Stimulated activated CD4-positive, alpha-beta T cell treated with anti-CD3 and anti-CD28 coated beads, Interleukin-4, amount 100 ng/mL, for 4 hours (primary cell): ENCODE measurements at places on chromosomes 7 and 10.

DNA sequence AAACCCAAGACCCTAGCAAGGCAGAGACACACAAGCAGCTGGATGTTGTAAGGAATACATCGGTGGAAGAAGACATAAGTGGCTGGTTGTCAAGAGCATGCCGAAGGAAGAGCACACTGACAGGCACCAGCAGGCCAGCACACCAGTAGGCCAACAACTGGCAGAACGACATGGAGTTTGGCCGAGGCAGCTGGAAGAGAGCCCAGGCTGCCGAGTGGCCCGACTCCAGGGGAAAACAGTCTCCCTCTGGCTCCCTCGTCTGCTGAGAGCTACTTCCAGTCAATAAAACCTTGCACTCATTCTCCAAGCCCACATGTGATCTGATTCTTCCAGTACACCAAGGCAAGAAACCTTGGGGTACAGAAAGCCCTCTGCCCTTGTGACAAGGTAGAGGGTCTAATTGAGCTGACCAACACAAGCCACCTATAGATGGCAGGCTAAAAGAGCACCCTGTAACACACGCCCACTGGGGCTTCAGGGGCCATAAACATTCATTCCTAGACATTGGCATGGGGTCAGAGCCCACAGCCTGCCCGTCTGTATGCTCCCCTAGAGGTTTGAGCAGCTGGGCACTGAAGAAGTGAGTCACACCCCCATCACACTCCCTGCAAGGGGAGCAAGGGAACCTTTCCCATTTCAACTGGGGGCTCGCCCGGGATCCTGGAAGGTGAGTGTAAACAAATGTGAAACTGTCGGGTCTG lies 14.7 kb upstream of the TNS3 start:
- no peak for DNase-seq

DNA sequence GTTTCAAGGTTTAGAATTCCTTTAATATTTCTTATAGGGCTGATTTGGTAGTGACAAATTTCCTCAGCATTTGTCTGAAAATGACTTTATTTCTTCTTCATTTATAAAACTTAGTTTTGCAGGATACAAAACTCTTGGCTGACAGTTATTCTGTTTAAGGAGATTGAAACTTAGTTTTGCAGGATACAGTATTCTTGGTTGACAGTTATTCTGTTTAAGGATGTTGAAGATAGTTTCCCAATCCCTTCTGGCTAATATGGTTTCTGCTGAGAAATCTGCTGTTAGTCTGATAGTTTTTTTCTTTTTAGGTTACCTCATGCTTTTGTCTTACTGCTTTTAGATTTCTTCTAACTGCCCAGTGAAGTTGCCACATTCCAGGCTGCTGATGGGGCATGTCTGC lies 186.8 kb downstream of the ITGB1 start:
- no peak for DNase-seq

GRCh38 chr10:84603971-84604370 lies 275.6 kb downstream of the CCSER2 start:
- DNase-seq = no peak

DNA sequence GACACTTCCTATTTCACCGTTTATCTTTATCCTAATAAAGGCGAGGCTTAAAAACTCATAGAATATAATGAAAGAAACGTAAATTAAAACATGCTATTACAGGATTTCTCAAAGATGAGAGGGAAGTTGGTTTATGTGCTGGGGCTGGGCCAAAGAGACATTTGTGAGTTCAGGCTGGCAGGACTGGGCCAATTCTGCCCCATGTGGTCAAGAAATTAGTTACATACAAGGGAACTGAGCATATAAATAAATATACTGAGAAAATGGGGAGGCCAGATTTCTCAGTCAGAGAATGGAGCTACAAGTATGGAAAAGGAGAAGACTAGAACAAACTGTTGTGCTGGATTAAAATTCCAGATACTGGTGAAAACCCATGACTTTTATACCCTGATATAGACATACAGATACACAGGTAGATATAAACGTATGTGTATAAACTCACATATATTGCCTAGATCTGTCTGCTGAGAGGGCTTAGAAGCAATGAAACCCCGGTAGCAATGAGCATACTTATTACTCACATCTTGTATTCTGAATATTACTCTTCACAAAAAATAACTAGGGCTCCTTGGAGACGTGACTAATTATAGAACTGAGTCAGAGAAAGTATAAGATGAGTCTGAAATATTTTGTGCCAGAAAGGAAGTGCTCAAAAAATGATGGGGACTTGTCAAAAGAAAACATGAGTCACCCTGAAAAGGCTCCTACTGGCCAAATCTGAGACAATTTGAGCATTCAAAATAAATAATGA lies 155.7 kb upstream of the FGFR2 start:
- DNase-seq = no peak

- DNase-seq = no peak
These were observed 27.5 kb upstream of the ZCCHC24 start for GRCh38 chr10:79472951-79473350.

GRCh38 chr7:3754493-3755341 lies 453.7 kb downstream of the SDK1 start:
- no peak for DNase-seq

DNA sequence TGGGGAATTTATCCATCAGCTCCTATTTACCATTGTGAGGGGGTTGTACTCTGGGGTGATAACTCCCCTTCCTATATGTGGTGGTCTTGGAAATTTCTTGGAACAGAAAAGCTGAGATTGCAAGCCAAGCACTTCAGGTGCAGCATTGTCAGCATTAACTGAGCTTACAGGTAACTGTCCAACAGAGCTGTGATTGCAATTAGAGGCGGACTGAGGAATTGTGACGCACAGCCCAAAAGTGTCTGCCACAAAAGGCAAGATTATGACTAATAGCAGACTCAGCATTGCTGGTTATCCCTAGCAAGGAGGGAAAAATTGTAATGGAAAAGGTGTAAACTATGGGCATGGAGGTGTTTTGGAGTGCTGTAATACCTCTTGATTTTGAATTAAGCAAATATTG lies 126.1 kb upstream of the AGR3 start:
- DNase-seq = no peak

DNA sequence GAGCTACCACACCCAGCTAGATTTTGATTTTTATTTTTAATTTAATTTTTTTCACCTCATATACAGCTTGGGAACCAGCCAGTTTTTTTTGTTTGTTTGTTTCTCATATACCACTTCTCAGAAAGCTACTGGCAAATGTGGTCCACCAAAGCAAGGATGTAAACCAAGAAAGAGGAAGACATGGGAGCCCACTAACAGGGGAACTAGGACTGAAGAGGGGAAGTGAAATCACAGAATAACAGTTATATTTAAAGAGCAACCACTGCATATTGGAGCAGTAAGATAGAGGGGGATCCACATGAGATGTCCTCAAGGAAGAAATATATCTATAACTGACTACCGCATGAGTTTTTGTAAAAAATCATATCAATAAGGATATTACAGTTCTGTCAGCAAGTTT lies 10.5 kb downstream of the CPVL start:
- DNase-seq = no peak

DNA sequence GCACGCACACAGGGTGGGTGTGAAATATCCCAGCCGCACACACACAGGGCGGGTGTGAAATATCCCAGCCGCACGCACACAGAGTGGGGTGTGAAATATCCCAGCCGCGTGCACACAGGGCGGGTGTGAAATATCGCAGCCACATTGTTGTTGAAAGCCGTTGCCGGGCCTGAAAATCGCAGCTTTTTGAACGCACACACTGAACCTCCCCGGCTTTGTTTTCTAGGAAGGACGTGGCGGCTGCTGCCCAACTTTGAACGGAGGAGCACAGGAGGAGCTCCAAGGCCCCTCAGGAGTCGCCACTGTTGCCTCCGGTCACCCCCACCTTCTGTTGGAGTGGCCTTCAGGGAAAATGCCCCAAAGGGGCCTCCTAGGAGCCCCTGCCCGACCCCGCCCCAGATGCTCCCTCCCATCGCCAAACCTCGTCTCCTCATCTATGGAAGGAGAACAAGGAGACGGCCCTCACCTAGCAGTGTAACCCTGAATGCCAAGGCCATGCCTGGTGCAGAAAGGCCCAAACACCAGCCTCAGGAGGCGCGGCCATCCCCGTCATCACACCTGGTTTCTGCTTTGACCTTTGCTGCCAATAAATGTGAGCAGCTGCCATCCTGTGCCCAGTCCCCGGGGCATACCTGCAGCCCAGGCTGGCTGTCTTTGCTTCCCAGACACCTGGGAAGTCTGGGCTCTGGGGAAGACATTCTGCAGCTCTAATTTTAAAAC lies 318.6 kb downstream of the PTPRN2 start:
- DNase-seq = no peak

DNA sequence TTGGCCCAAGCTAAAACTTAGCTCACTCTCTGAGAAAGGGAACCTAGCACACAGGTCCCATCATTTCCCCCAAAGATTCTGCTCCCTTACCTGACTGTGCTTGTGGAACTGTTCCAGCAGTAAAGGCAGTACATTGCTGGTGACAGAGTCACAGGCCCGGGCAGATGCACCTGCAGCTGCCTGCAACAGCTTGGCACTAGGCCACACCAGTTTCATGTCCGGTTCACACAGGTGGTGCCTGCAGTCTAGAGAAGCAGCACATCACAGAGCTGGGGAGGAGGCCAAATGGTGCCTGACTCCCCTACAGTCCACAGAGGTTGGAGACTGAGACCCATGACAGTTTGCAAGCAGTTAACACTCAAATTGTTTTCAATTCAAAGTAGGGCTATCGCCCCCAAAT lies 22.2 kb downstream of the ZDHHC16 start:
- no peak for DNase-seq

DNA sequence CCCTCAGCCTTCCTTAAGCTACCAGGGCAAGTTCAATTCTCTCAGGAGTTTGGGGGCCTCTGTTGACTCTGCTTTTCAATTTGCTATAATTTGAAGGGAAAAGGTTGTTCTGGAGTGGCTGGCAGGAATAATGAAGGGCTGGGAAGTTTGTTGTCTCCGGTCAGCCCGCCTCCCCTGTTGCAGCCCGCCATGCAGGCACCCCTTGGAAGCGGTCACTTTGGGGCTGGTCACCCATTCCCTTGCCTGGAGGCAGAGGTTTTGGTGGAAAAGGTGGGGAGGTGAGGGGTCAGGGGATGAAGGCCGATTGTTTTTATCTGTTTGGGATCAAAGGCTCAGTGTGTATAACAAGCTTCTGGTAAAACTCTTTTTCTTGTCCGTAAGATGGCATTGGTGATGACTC lies 79.1 kb downstream of the GRK5 start:
- DNase-seq = no peak

GRCh38 chr7:8185926-8186683 lies 75.9 kb downstream of the ICA1 start:
- no peak for DNase-seq

DNA sequence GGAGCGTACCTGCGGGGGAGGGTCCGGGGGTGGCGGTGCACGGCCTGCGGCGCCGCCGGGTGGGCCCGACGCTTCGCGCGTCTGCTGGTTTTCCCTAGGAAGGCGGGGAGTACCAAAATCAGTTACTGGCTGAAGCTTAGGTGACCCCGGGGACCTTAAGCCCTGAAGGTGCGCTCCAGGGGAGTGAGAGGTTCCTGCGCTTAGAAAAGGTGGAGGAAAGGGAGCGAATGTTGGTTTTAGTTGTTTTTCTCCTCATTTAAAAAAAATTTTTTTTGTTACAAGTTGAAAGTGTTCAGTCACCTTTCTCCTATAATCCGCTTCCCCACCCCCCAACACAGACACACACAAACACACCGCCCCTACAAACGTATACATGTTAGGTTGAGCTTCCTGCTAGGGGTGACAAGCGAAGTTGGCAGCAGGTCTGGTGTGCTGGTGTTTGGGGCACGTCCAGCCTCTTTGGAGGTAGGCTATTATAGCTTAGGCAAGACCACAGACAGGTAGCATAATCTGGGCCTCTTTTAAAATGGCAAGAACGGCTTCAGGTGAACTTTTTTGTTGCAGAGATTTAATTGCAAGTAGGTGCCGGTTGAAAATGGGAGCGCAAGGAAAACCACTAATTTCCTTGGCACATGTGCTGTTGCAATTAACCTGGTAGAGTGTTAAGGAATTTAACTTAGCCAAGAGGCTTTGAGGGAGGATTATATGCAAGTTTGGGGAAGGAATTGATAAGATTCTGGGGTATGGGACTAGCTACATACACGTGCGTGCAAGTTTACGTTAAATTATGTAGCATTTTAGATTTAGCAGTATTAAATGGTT lies 945 bp downstream of the ADD3 start:
- DNase-seq = peak; percentile 32

GRCh38 chr10:118865998-118866693 lies 111.4 kb upstream of the CACUL1 start:
- no peak for DNase-seq

GRCh38 chr7:37018954-37019353 lies 294.7 kb upstream of the AOAH start:
- DNase-seq = no peak

GRCh38 chr7:147803606-147804005 lies 787.0 kb upstream of the C7orf33 start:
- DNase-seq = no peak

GRCh38 chr10:92081641-92082040 lies 158.1 kb downstream of the BTAF1 start:
- DNase-seq = no peak

DNA sequence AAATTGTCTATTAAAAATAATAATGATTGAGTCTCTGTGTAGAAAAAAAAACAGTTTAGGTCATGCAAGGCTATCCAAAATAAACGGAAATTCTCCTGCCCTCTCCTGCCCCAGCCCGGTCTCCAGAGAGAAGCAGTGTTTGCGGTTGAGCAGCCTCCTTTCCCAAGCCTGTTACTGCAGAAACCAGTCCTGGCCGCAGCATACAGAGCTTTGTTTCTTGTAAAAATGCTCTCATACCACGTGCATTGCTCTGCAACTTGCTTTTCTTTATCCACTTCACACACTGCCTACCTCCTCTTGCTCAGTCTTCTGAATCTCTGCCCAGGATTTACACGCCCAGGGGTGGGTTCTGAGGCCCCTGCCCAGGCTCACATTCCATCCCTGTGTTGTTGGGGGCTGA lies 34.4 kb upstream of the CUL1 start:
- DNase-seq = no peak

DNA sequence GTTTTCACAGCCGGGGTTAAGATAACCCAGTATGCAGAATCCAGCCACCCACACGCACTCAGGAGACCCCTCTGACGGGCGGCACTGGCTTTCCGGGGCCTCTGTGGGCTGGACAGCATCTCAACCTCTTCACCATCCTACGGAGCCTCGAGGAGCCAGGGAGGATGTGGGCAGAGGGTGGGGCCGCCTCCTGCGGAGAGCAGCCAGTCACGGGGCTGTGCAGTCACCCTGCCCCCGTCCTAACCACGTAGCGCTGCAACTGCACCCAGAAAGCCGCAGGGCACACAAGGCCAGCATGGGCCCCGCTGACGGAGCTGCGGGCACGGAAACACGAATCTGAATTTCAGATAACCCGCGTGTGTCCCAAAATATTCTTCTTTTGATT lies 270.3 kb downstream of the ELFN1 start:
- DNase-seq = peak; percentile 89
